ENCODE measurements at places on chromosomes 7 and 10.
A peak's percentile ranks its signal among the peaks of the same experiment; 100 is the strongest.

DNA sequence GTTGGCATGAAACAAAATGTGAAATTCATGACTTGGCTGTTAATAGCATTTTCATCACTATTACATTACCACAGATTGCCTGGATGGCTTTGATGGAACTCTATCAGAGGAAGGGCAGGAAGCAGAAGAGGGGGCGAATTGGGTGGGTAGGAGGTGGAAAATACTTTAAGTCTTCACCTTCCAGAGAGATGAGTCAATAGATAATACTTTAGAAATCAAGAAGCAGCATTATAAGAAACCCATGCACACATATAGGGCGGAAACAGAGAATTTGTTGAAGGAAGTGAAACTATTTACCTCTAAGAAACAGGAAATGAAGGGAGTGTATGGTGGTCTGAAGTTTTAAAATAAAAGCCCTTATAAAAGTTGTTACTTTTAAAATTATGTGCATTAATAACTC lies 152.1 kb upstream of the TARP start:
- no peak for DNase-seq

- peak; percentile 93 for DNase-seq
Observed at GRCh38 chr10:70758757-70759514, 26.2 kb downstream of the TBATA start.

DNA sequence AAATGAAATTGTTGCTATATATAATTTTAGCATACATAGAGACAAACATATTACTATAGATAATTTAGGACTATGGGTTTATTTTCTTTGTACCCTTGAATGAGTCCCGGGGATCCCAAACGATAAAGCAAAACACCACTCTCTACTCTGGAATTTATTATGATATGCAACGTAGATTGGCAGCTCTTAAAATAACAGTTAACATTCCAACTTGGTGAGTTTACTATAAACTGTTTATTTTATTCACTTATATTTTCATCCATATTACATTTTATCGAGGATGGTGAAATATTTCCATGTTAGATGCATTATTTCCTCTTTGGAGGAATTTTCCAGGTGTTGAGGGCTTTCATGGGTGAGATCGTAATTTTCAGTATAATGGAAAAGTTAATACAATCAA lies 138.7 kb upstream of the DGKB start:
- no peak for DNase-seq

- no peak for DNase-seq
Observed at GRCh38 chr10:11329062-11329673, 282.3 kb downstream of the USP6NL start.

DNA sequence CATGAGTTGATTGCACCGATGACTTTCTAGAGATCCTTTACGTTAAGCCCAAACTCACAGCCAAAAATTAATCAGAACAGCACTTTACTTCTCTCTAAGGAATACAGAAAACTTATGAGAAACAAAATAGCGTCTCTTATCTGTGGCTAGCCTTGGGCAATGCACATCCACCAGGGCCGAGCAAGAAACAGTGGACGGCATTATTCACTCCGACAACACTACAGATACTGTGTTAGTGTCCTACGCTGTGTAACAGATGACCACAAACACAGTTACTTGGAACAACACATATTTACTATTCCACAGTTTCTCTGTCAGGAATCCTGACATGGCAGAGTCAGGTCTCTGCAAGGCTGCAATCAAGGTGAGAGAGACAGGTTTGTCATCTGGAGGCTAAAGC lies 598.3 kb upstream of the ADARB2 start:
- DNase-seq: no peak

DNA sequence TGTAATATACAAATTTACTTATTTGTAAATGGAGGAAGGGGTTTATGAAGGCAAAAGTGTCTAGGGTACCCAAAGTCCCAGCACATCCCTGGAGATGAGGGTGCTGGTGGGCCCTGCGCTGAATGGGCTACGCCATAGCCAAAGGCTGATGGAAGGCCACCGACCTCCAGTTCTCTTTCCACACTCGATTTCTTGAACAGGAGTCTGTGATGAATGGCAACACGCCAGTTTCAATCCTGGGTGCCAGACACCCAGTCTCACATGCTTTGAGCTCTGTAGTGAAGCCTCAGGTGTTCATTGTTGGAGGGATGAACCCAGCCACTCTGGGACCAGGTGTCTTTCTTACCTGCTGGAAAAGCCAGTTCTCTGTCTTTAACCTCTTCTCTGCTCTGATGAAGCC lies 752 bp downstream of the LRMDA start:
- DNase-seq: no peak

DNA sequence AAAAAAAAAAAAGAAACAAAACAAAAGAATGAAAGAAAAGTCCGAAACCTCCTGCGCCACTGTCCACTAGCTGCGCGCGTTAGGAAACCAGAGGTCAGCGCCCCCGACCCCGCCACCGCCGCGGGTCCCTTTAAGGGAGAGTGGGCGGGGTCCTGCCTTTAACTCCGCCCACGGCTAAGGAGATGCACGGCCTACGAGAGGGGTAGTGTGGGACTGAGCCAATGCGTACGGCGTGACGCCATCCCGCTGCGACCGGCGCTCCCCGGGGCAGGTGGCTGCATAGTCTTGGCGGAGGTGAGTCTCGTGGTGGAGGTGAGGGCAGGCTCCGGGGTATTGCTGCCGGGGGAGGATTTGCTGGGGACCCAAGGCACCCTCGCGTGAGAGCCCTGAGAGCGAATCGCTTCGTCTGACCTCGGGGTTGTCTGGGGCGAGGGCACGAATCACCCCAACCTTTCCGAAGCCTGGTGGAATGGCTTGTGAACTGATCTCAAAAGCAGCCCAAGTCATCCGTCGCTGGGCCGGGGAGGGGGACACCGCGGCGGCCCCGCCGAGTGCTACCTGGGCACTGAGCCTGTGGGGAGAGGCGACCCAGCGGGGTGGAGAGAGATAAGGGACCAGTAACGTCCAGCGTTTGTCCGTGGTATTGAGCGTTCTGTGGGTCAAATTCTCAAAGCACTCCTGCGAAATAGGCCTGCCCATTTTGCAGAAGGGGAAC lies at the start of gene MRPS17:
Gene MRPS17, plus strand, starts transcription at position 241 of the 715 bp plus-strand sequence. CDS start 1,319 bp downstream, outside the sequence.
- peak; percentile 87 for DNase-seq

GRCh38 chr10:60646966-60647796 lies 131.1 kb upstream of the CDK1 start:
- peak; percentile 88 for DNase-seq

- no peak for DNase-seq
Observed at GRCh38 chr10:73379064-73379748, 20.5 kb upstream of the CFAP70 start.

DNA sequence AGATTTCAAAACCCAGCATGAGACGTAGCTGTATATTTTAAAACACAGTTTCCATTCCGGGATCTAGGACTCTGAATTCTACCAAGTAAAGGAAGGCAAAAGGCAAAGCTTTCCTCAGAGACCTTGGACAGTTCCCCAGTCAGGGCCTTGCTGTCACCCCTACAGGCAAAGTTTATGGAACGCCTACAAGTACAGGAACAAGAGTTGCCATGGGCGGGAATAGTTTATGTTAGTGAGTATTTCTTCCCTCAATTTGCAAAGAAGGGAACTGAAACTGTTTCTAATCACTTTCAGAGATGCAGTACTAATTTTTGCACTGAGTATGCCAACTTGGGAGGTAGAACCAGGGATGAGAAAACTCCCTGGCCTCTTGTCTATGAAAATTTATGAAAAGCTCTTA lies 68.2 kb upstream of the LRGUK start:
- no peak for DNase-seq

DNA sequence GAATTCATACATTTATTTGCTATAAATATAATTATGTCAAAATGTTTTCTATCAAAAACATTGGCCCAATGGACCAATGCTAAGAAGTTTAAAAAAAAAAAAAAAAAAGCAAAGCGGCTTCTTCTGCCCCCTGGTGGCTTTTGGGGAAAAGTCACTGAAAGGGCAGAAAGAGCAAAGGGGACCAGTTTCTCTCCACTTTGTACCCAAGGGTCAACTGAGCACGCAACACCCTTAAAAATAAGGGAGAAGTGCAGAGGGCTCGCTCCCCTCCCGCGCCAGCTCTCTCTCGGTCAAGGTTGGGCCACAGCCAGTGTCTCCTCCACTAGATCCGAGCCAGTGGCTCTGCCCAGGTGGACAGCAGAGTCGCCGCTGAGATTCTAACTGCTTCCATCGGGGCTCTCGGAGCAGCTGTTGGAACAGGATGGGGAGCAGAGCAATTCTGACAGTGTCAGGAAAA lies 136.4 kb upstream of the FGFR2 start:
- DNase-seq: peak; percentile 45

DNA sequence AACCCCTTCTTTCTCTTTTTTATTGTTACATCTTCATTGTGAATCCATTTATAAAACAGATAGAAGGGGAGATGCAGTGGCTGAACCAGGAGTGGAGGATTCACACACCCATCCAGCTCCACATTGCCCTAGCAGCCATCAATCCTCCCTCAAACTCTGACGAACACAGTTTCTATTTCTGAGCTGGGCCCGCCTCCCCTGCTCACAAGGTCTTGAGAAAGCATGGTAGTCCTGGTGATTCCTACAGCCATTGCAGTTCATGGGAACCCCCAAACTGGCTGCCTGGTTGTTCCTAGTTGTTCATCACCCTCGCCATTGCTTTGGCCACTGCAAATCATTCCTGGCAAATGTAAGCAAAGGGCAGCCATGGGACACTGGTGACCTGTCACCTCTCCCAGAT lies 258.5 kb upstream of the AOAH start:
- no peak for DNase-seq

GRCh38 chr10:118108194-118109026 lies 61.7 kb upstream of the RAB11FIP2 start:
- peak; percentile 7 for DNase-seq

GRCh38 chr7:155355176-155355575 lies 57.5 kb downstream of the INSIG1 start:
- no peak for DNase-seq

- no peak for DNase-seq
Observed at GRCh38 chr10:43122096-43122495, 16.1 kb upstream of the CSGALNACT2 start.

DNA sequence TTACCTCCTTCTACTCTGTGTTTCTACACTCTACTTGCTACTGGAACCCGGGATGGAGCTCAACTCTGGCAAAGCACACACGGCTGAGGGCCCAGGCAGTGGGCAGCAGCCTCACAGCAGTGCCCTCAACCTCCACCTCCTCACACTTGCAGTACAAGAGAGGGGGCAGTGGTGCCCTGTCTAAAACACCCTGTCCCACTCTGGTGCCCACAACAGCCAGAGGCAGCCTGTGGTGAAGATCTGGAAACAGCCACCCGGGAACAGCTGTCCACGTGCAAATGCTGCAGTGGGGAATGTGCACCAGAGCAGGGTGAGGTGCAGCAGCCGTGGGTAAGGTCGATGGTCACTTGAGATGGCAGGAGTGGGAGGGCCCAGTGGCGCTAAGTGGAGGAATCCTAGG lies 13.7 kb downstream of the MAT1A start:
- no peak for DNase-seq

GRCh38 chr10:101817337-101818118 lies 716 bp downstream of the OGA start:
- DNase-seq: peak; percentile 91

DNA sequence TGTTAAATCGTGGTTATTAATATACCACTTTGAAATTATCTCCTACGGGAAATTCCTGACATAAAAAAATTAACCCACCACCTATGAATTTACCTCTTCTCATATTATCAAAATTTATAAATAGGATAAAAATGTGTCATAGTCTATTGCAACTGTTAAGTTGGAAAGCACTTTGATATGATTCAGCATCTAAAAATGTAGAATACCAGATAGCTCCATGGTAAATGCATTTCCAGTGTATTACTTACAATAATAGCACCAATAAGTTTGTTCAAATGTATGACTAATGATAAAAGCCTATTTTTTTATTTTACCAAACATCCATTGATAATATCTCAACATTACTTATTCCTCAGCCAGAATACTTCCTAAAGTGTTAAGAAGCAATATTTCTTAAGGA lies 13.6 kb upstream of the KCND2 start:
- no peak for DNase-seq

GRCh38 chr10:119290301-119291048 lies 83.1 kb downstream of the GRK5 start:
- DNase-seq: no peak

DNA sequence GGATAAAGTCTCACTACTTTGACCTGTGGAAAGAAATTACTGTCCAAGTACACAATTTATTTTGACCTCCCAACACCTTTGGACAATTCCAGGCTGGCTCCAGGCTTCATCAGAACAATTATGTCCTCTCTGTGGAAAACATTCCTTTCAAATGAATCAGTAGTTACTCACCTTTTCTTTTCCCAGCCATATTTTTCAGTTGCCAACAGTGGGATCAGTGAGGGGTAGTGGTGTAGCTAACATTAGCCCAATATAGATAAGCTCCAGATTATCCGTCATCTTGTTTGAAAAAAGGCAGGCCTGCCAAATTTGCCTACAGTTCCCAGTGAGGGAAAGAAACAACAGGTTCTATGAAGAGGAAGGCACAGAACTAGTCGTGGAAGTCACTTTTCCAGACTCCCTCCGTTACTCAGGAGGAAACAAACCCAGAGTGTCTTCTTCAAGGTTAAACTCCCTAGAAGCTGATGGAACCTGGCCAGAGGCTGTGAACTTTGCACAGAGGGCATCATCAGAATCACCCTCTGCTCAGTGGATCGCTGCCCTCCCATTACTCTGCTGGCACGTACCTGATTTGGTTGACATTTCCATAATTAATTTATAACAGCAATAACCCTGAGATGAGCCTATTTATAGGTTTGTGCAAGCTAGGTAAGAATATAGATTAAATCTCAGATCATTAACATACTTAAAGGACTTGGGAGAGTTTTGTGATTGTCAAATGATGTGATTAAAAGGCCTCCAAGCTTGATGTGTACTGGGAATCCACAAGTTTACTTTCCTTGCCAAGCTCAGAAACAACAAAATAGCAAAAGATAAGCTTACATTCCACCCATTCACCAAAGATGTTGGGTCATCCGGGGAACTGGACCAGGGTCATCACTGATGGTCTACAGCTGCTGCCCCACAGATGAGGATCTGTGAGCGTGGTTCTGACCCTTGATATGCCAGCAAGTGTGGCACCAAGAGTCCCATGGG lies 654.6 kb upstream of the GALNT17 start:
- no peak for DNase-seq

DNA sequence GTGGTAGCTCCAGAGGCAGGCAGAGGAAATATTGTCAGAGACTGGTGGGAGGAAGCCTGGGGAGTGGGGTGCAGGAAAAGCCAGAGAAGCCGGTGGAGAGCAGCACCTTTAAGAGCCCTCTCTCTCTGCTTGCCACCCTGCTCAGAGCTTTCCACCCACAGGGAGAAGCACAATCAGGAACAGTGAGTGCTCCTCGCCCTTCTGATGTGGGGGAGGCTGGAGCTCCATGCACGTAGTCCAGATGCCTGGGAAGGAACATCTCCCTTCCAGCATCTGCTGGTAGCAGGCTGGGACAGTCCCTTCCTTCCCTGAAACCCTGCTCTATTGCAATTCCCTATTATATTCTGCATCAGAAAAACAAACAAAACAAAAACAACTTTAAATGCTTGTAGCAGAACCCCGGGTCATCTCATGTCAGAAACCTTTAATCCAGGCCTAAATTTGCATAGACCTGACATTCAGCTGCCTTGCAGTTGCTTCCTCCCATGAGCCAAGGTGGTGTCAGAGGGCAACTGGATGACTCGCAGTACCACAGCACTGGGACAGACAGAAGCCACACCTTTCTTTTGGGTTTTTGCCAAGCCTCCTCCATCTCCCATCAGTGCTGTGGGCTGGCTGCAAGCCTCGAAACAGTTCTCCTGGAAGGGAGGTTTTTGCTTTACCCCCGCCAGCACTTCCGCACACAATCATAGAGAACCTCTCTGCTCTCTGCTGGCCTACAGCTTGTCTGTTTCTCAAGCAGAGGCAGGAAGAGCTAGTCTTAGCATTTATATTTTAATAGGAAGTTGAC lies 13.1 kb downstream of the AVPI1 start:
- peak; percentile 57 for DNase-seq

- DNase-seq: no peak
Observed at GRCh38 chr10:76522547-76522946, 1091.1 kb downstream of the LRMDA start.

Measured in OCI-M1 (cell line).